ENCODE measurements at places on chromosomes 2 and 18. TPM values are rescaled to one million over a fixed set of nuclear protein-coding genes. Genes with fewer than 3 reads are reported as not detected.

- DNase-seq: no peak
Measured at GRCh38 chr2:227366769-227367426, 12.2 kb downstream of the TM4SF20 start.

DNA sequence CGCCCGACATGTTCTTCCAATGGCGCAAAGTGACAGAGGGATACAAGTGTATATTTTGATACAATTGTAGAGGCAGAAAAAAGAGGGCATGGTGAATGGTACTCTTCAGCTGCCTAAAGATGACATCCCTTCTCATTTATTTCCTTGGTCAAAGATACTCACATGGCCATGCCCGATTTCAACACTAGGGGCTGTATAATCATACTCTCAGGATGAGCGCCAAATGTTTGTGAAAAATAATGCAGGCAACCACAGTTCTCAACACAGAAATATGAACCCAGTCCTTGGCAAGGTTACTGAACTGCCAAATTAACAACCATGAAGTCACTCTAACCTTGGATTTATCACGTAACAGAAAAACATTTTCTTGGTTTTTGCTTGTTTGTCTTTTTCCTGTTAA is 204.4 kb downstream of the CCDC102B start:
- DNase-seq: no peak

DNA sequence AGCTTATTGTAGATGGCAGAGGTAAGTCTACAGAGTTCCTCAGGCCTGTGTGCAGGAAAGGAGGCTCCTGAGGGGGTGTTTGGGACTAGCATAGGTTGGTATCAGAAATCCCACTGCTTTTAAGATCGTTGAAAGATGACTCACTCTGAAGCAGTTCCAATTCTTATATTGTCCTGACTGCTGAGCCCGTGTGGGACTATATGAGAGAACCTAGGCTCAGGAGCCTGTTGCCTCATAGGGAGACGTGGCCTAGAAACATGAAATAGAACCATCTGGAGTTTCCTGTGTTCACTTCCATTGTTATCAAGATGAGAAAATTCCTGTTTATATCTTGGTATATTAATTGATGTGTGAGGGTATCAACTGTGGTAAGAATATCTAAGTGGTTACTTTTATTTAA is 5.7 kb downstream of the CCT7 start:
- no peak for DNase-seq

DNA sequence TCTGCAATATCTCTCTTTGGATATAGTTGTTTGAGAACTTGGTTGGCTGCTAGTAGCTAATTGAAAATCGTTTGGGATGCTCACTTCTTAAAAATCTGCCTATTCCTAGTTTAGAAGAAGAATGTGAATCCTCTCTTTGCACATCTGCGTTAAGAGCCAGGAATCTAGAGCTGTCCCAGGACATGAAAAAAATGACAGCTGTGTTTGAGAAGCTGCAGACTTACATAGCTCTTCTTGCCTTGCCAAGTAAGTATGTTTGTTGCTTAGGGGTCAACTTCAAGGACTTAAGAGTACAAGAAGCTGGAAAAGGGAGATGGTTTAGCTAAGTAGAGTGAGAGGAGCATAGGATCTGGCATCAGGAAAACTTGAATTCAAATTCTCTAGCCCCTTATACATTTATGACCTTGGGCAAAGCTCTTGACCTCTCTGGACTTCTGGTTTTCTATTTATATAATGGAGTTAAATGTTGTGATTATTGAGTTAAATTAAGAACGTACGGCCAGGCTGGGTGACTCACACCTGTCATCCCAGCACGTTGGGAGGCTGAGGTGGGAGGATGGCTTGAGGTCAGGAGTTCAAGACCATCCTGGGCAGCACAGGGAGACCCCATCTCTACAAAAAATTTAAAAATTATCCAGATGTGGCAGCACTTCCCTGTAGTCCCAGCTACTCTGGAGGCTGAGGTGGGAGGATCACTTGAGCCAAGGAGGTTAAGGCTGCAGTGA is 55.2 kb upstream of the STON1 start:
- no peak for DNase-seq

DNA sequence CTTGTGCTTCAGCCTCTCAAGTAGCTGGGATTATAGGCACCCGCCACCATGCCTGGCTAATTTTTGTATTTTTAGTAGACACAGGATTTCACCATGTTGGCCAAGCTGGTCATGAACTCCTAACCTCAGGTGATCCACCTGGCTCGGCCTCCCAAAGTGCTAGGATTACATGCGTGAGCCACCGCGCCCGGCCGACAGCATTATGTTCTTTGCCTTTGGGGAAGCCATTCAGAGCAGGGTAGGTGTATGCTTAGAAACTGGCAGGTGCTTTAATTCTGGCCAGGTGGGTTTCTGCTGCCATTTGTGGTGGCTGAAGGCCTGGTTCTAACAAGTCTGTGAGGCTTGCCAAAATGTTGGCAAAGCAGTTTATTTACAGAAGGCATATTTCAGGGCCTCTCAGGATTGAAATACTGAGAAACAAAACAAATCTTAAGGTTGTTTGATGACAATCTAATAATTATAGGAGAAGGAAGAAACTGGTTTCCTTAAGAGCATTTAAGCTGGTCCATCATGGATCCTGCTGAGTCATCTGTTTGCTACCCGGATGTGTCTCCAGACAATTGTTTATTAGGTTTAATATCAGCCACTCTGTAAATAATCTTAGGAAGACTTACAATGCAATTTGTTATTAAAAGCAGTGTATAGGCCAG is 16.0 kb downstream of the SLC20A1 start:
- no peak for DNase-seq

The IL36G gene
- total RNA-seq: not detected

- no peak for DNase-seq
Measured at GRCh38 chr2:39981883-39982311, 202.8 kb upstream of the THUMPD2 start.

The SDC1 gene
- total RNA-seq: 3.6 TPM
